ENCODE measurements at places on chromosomes 5 and 9.

- DNase-seq: no peak
Measured at GRCh38 chr9:35385042-35385441, 104.9 kb upstream of the RUSC2 start.

- no peak for DNase-seq
Measured at GRCh38 chr5:151551985-151552384, 39.1 kb downstream of the FAT2 start.

DNA sequence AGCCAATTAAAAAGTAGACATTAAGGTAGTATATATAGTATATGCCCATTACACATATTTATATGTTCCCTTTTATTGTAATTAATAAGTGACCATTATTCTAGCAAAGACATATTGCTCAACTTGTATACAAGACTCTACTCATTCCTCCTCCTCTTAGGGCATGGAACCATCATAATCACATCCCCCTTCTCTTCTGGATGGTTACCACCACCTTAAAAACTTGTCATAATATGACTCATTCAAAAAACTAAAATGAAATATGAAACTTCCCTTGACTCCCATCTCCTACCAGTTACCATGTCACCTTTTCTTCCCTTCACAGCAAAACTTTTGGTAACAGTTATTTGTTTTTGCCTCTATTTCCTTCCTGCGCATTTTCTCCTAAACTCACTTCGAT is 438.7 kb downstream of the KDM4C start:
- no peak for DNase-seq

GRCh38 chr9:7935681-7936080 is 136.1 kb upstream of the DMAC1 start:
- no peak for DNase-seq

DNA sequence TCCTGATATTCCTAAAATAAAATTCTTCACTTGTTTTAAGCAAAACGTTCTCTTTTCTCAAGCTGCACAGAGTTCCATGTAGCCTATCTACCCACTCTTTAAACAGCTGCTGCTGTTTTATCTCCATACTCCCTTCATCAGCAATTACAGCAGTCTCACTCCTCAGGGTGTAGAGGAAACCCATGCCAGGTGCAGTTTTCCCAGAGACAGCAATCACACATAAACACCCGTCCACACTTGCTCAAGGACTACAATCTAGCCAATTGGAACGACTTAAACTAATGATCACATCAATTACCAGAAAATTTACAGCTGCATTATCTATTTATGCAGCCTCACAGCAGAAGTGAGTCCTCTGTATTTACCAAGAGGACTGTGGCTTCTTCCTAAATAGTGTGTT is 141.7 kb downstream of the HTR1A start:
- DNase-seq: no peak

- DNase-seq: no peak
Measured at GRCh38 chr9:21810881-21811280, 8.4 kb downstream of the MTAP start.

DNA sequence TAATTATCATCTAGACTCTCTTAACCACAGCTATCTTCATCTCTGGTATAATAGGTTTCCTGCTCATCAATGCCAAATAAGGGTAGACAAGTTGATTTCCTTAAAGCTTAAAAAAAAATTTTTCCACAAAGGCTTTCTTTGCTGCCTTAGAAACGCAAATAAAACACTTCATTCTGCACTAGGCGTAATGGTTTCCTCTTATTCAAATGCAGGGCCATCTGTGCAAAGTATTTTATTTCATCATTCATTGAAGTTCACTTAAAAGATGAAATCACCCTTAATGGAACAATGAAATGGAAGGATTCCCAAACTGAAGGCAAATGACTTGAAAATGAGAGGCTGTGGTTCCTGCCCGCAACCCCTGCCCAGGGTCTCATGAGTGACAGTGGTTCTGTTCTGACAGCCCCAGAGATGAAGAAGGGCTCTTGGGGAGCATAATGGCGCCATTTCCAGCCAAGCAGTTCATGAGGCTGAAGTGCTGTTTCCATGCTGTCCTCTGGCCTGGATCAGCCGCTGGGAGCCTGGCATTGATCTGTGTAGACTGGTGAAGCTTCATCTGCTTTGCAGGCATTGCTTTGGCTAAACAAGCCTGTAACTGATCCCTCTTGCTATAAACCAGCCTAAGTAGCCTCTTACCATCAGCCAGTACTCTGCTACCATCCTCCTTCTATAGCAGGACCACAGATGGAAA is 276.9 kb upstream of the WWC1 start:
- no peak for DNase-seq

DNA sequence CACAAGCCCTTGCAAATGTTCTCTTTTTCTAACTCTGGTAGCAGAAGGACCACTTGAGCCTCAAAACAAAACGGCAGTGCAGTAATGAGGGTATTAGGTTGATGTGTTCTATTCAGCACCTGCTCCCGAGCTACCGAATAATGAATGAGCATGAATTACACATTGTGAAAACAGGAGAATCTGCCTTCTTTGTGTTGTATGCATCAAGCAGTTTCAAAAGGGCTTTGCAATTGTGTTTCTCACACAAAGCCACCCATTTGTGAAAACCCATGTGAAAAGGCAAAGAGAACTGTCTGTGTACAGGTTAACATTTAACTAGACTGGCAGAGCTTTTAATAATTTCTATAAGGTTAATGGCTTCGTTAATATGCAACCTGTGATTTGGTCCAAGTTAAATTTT is 97.8 kb downstream of the STK32A start:
- no peak for DNase-seq

- DNase-seq: no peak
Measured at GRCh38 chr5:159566832-159567231, 236.5 kb upstream of the IL12B start.

- no peak for DNase-seq
Measured at GRCh38 chr5:132003170-132003744, 8.2 kb downstream of the ACSL6 start.

- no peak for DNase-seq
Measured at GRCh38 chr9:14031060-14031414, 282.9 kb downstream of the NFIB start.

- no peak for DNase-seq
Measured at GRCh38 chr9:35108946-35109575, 6.1 kb upstream of the STOML2 start.

DNA sequence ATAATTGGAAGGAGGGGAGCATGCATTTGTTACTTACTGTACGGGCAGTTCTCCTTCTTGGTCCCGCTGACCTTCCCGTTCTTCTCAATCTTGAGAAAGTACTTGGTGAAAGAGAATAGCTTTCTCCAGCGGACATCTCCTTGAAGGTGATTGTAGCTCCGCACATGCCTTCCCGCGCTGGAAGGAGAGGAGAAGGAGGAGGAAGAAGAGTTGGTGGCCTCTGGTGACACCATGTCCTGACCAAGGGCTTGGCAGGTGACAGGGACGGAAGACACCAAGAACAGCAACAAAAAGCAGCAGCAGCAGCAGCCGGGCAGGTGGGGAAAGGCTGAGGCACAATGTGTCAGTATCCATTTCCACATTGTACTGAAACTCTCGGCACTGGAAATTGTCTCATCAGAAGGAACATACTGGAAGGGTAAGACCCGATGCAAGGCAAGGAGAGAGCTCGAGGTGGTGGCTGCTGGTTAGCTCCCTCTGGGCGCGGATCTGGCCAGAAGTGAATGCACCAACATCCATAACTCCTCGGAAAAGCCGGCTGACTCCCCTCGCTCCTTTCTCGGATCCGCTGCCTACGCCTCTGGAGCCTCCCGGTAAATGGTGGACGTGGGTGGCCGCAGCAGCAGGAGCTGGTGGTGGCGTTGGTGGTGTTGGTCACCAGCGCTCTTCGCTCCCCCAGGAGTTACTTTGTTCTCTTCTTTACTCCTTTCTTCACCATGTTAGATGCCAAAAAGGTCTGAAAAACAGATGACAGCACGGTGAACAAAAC is 715 bp downstream of the FGF10 start:
- DNase-seq: no peak

DNA sequence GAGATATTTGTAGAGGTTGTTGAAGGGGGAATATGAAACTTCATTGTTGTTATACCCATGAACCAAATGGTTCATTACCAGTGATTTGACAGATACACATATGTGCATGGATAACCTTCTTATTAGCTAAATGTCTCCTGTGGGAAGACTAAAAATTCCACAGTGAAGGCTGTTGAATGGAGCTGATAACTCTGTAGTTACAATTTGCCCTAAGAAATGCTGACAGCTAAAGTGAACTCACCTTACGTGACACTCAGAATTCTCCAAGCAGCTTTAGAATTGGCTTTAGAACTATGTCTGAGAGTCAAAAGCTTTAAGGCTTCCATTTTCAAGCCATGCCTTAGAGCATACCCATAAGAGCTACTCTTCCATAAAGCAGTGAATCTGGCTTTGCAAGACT is 276.9 kb downstream of the PRELID2 start:
- DNase-seq: no peak

- DNase-seq: no peak
Measured at GRCh38 chr9:26744191-26744965, 148.2 kb downstream of the CAAP1 start.

DNA sequence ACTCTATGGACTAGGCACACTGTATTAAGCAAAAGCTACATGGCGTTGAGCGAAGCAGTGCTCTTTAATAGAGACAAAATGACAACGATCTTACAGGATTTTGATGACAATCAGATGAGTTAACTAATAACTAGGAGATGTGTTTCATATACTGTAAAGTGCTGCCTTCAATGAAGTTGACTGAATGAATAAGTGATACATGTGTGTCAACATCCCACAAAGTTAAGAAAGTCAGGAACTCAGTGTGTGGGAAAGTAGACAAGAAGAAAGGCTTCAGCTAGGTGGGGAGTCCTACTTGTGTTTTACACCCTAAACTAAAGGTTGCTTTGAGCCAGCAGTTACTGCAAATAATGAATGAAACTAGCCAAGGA is 79.6 kb downstream of the PAPPA start:
- no peak for DNase-seq

DNA sequence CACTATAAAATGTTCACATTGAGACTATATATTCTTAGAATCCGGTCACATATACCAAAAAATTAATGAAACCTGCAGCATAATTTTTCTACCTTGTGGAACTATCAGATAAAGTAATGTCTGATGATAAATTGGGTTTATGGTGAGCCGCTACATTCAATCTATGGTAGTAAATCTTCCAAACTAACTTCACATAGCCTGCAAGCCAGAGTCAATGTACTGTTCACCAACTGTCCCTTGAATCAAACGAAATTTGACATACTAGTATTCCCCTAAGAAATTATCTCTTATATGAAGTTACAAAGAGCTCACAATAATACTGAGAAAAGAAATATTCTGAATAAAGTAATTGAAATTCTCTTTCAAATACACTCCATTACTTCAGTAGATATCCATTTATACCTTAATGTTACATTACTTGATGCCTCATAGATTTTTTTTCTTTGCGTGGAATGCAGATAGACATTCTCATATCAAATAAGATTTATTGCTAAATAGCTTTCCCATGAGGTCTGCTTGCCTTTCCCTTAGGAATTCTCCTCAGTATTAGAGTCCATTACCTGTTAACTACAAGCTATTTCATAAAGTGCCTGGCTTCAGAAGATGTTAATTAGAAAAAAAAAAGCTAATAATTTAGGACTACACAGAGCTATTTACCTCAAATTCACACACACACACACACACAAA is 169.5 kb downstream of the PTPRD start:
- DNase-seq: no peak

DNA sequence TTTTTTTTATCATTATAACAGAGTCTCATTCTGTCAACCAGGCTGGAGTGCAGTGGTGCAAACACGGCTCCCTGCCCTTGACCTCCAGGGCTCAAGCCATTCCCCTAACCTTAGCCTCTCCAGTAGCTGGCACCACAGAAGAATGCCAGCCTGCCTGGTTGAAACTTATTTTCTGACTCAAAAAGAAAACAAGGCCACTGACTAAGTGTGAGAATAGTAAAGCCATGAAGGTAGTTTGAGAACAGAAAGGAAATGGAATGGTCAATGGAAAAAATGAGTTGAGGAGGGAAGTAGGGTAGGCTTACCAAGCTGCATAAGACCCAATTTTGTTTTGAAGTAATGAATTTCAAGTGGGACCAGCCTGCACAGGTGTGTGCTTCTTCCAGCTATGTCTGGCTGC is 82.8 kb upstream of the RORB start:
- DNase-seq: no peak

DNA sequence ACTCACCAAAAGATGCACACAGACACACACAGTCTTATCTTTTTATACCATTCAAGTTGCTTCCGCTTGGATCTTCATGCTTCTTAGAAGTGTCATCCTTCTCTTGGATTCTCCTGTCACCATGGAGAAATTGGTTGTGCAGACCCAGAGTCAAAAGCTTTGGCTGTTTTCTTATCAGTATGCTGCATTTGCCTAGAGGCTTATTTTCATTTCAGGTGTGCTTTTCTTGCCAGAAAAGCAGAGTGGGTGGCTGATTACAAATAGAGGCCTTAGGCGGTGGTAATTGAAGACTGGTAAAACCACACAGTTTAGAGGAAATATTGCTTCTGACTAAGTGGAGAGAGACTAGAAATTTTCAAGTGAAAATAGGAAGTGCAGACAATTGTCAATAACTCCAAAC is 70.2 kb upstream of the TLE4 start:
- no peak for DNase-seq

GRCh38 chr9:134800791-134801339 is 79.7 kb upstream of the FCN2 start:
- no peak for DNase-seq

- no peak for DNase-seq
Measured at GRCh38 chr5:67195406-67196275, 958 bp downstream of the CD180 start.

DNA sequence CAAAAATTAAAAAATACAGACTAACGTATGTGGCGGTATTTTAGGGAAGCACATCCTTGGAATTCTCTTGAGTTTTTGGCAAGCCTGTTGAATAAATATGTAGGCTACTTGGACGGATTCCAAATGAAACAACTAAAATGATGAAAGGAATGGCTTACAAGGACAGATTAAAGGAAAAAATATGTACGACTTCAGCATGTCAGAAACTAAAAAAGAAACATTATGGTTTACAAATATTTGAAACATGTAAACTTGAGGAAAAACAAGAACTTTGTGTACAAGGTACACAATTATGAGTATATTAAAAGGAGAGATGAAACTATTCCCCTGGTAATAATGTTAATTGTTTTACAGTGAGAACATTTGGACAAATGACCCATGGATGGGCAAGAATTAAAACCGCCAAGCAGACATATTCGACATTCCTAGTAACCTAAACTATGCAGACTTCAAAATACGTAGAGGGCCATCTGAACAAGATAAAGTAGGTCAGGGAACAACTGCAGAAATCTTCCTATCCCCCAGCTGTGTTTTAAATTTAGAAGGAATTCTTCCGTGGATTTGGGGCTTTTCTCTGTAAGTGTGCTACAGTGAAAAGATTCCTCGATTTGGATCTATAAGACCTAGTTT is 12.5 kb downstream of the EDIL3 start:
- DNase-seq: no peak

GRCh38 chr5:142749321-142749720 is 20.9 kb upstream of the ARHGAP26 start:
- DNase-seq: no peak

GRCh38 chr9:126719618-126720031 is 85.2 kb upstream of the ZBTB43 start:
- DNase-seq: peak; percentile 79
